ENCODE measurements at places on chromosomes 2 and 18.

- no peak for DNase-seq
- H3K4me1 ChIP-seq = peaks cover 71% of the 10 kb centered on the region
- H3K27me3 ChIP-seq = no peaks in the 10 kb centered on the region
- no peak overlapping the region for H3K27ac ChIP-seq
These were observed 4.9 kb downstream of the RALB start for GRCh38 chr2:120257522-120257921.

DNA sequence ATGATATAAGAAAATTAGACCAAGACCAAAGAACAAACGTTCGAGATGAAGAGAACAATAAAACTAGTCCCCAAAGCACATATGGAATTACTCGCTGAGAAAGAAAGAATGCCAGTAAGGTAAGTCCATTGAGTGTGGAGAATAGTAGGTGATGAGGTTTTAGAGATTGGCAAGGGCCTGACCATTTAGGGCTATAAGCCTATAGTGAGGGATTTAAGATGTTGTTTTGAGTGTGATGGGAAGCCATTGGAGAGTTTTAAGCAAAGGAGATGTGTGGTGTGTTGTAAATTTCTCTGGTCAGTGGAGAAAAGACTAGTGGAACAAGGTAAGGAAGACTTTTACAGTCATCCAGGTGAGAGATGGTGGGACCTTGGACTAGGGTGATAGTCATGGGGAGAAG lies 151.1 kb downstream of the MCFD2 start:
- no peak for DNase-seq
- no peaks in the 10 kb centered on the region for H3K27me3 ChIP-seq
- peaks cover 6% of the 10 kb centered on the region for H3K36me3 ChIP-seq
- H3K4me3 ChIP-seq = no peak overlapping the region

- H3K4me1 ChIP-seq = no peaks in the 10 kb centered on the region
- H3K27me3 ChIP-seq = no peaks in the 10 kb centered on the region
- no peak overlapping the region for H3K4me3 ChIP-seq
- no peaks in the 10 kb centered on the region for H3K36me3 ChIP-seq
These were observed 9.9 kb downstream of the TLK1 start for GRCh38 chr2:171150694-171151285.

GRCh38 chr2:157789933-157790511 lies 86.1 kb downstream of the ACVR1 start:
- H3K27me3 ChIP-seq = no peaks in the 10 kb centered on the region
- DNase-seq = no peak
- no peaks in the 10 kb centered on the region for H3K36me3 ChIP-seq
- H3K4me3 ChIP-seq = no peak overlapping the region

- no peaks in the 10 kb centered on the region for H3K36me3 ChIP-seq
- H3K27ac ChIP-seq = no peak overlapping the region
- no peak overlapping the region for H3K4me3 ChIP-seq
- no peaks in the 10 kb centered on the region for H3K4me1 ChIP-seq
- DNase-seq = no peak
These were observed 63.8 kb upstream of the TNP1 start for GRCh38 chr2:216923706-216924105.

GRCh38 chr18:34710934-34711333 lies 836 bp downstream of the DTNA start:
- no peaks in the 10 kb centered on the region for H3K36me3 ChIP-seq
- no peaks in the 10 kb centered on the region for H3K27me3 ChIP-seq
- H3K4me1 ChIP-seq = peaks cover 13% of the 10 kb centered on the region

DNA sequence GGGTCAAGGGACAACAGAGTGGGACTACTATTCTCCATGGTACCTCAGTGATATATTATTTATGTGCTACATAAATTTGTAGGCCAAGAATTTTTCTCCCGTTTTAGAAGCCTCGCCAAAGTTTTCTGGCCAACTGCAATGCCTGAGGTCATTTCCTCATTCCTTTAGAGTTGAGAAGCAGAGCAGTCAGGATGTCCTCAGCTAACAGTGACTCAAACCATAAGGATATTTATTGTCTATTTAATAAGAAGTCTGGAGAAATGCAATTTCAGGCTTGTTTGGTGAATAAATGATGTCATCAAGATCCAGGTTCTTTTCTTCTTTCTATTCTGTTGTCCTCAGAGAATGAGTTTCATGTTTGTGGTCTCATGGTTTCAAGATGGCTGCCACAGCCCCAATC lies 91.0 kb downstream of the ADCYAP1 start:
- DNase-seq = no peak
- H3K4me3 ChIP-seq = no peak overlapping the region
- H3K27ac ChIP-seq = no peak overlapping the region
- no peaks in the 10 kb centered on the region for H3K4me1 ChIP-seq
- no peaks in the 10 kb centered on the region for H3K36me3 ChIP-seq

GRCh38 chr2:73610111-73610510 lies 32.1 kb downstream of the NAT8 start:
- no peaks in the 10 kb centered on the region for H3K4me1 ChIP-seq
- no peaks in the 10 kb centered on the region for H3K27me3 ChIP-seq
- no peak overlapping the region for H3K4me3 ChIP-seq
- no peak for DNase-seq
- H3K27ac ChIP-seq = no peak overlapping the region

GRCh38 chr2:121094101-121094500 lies 190.9 kb downstream of the TFCP2L1 start:
- no peaks in the 10 kb centered on the region for H3K4me1 ChIP-seq
- no peak for DNase-seq
- no peaks in the 10 kb centered on the region for H3K27me3 ChIP-seq
- no peaks in the 10 kb centered on the region for H3K36me3 ChIP-seq
- H3K4me3 ChIP-seq = no peak overlapping the region

- no peaks in the 10 kb centered on the region for H3K36me3 ChIP-seq
- H3K4me1 ChIP-seq = peaks cover 12% of the 10 kb centered on the region
- no peak overlapping the region for H3K4me3 ChIP-seq
- no peak overlapping the region for H3K27ac ChIP-seq
- no peaks in the 10 kb centered on the region for H3K27me3 ChIP-seq
These were observed 8.0 kb upstream of the GMPPA start for GRCh38 chr2:219490600-219491130.

GRCh38 chr18:58565021-58565420 lies 63.9 kb downstream of the ALPK2 start:
- H3K27ac ChIP-seq = no peak overlapping the region
- H3K4me1 ChIP-seq = peaks cover 13% of the 10 kb centered on the region
- H3K36me3 ChIP-seq = no peaks in the 10 kb centered on the region

GRCh38 chr2:190847504-190848081 lies 33.0 kb upstream of the GLS start:
- DNase-seq = no peak
- no peaks in the 10 kb centered on the region for H3K27me3 ChIP-seq
- no peak overlapping the region for H3K27ac ChIP-seq
- H3K36me3 ChIP-seq = no peaks in the 10 kb centered on the region
- no peak overlapping the region for H3K4me3 ChIP-seq

DNA sequence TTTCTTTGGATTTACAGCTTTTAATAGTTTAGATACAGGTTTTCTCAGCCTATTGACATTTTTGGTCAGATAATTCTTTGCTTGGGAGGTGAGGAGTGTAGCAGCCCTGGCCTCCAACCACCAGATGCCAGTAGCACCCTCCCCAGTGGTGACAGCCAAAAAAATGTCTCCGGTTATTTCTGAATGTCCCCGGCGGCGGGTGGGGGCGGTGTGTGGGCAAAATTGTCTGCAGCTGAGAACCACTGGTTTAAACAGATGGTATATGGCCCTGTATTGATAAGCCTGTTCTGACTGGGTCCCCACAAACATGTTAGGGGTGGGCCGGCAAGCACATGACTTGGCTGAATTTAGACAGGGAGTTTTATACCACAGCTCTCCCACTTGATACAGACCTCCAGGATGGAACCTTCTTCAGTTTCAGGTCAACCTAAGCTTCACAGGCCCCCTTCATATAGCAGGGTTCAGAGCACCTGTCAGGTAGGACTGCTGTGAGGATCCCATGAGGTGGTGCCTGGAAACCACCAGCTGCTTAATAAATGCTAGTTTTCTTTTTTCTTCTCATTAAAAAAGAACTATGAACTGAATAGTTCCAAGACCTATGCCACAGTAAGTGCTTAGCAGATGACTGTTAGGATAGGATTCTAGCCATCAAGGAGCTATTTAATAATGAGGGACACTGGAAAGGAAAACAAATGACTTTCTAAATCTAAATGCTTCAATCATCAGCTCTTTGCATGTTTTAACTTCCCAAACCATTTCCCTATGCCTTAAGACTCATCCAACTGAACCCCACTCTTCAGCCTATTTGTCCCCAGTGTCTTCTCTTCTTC lies 18.1 kb downstream of the LPIN2 start:
- H3K4me1 ChIP-seq = peaks cover 15% of the 10 kb centered on the region
- H3K27me3 ChIP-seq = no peaks in the 10 kb centered on the region
- H3K36me3 ChIP-seq = no peaks in the 10 kb centered on the region
- DNase-seq = peak; percentile 4

- peaks cover under 1% of the 10 kb centered on the region for H3K4me1 ChIP-seq
- no peaks in the 10 kb centered on the region for H3K36me3 ChIP-seq
- H3K4me3 ChIP-seq = no peak overlapping the region
- no peaks in the 10 kb centered on the region for H3K27me3 ChIP-seq
- no peak overlapping the region for H3K27ac ChIP-seq
- no peak for DNase-seq
These were observed 202.7 kb downstream of the CYP26B1 start for GRCh38 chr2:71944806-71945602.

DNA sequence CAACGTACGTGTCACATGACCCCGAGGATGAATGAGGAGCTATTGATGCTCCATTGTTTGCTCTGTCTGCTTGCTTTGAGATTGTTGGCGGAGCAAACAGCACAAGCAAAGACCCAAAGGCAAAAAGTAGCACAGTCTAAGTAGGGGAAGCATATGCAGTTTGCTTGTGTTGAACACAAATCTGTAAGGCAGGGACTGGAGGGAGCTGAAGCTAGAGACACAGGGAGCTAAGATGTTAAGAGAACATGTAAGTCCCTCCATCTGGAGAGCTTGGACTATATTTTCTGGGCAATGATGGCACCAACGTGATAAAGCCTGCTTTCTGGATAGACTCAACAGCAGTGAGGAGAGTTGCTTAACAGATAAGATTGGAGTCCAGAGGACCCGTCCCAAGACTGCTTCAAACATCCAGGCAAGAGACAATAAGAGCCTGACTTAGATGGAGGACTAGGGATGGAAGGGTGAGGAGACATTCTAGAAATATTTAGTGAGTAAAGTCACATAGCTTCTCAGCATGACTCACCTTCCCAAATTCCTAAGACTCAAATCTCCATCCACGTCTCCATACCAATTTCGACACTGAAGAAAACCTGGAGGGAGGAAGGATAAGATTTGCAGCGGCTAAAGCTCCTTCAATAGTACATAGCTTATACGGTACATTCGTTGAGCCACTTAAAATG lies 88.1 kb upstream of the KLF7 start:
- H3K4me1 ChIP-seq = peaks cover 12% of the 10 kb centered on the region
- H3K4me3 ChIP-seq = no peak overlapping the region
- H3K27ac ChIP-seq = no peak overlapping the region
- no peaks in the 10 kb centered on the region for H3K27me3 ChIP-seq
- no peaks in the 10 kb centered on the region for H3K36me3 ChIP-seq

- H3K36me3 ChIP-seq = peaks cover 21% of the 10 kb centered on the region
- no peaks in the 10 kb centered on the region for H3K27me3 ChIP-seq
- peaks cover 10% of the 10 kb centered on the region for H3K4me1 ChIP-seq
- DNase-seq = no peak
- H3K27ac ChIP-seq = no peak overlapping the region
These were observed 22.0 kb downstream of the MXD1 start for GRCh38 chr2:69936906-69937305.

DNA sequence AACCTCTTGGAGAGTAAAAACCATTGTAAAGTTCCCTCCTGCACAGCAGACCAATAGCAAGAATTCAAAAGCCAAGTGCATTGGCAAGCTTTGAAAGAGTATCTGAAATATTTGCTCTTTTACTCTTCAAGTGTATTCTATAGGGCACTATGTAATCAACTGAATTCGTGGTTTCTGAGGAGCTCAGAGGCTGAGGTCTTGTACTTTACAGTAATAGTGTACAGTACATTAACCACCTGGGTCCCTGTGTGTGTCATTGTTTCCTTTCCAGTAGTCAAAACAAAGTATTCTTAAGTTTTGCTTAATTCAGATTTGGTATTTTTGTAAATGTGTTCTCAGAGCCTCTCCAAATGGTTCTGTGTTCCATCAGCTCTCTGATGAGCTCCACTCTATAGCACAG lies 769.7 kb downstream of the LRRTM4 start:
- no peak overlapping the region for H3K4me3 ChIP-seq
- no peak overlapping the region for H3K27ac ChIP-seq
- no peaks in the 10 kb centered on the region for H3K27me3 ChIP-seq
- DNase-seq = no peak
- no peaks in the 10 kb centered on the region for H3K36me3 ChIP-seq

- no peaks in the 10 kb centered on the region for H3K27me3 ChIP-seq
- H3K4me1 ChIP-seq = peaks cover 11% of the 10 kb centered on the region
- H3K27ac ChIP-seq = no peak overlapping the region
- no peak overlapping the region for H3K4me3 ChIP-seq
- no peak for DNase-seq
These were observed 53.0 kb downstream of the EML6 start for GRCh38 chr2:54776494-54776893.

DNA sequence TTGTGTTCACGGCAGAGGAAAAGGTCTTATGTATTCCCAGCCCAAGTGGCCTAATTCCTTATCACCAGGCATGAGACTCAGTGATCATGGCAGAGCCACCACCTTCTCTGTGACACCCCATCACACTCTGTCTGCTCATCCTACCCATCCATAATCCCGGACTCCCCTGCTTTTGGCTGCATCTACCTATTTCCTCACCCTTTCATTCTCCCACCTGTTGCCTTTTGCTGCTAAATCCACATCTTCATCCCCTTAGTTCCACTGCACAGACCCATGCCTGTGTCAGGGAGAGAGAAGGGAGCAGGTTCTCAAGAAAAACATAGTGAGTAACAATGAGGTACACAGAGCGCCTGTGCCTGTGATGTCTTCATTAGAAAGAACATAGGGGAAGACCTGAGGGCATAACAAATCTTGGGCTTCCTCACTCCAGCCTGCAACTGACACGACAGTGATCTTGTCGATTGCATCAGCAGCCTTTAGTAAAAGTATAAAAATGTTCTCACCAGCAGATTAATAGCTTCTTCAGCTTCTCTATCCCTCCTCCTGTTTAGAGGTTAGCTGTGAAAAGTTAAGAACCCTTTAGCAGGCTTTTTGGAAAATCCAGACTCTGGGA lies 246.5 kb upstream of the SPRED2 start:
- DNase-seq = no peak
- H3K27me3 ChIP-seq = no peaks in the 10 kb centered on the region
- no peaks in the 10 kb centered on the region for H3K36me3 ChIP-seq

DNA sequence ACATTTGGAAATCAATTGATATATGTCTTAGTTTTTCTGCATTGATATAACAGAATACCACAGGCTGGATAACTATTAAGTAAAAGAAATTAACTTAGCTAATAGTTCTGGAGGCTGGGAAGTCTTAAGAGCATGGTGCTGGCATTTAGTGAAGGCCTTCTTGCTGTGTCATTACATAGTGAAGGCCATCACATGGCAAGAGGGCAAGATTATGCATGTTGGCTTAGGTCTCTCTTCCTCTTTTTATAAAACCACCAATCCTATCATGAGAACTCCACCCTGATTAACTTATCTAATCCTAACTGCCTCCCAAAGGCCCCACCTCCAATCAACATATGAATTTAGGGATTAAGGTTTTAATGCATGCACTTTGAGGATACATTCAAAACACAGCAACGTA lies 225.5 kb upstream of the VRK2 start:
- H3K36me3 ChIP-seq = no peaks in the 10 kb centered on the region
- H3K27me3 ChIP-seq = no peaks in the 10 kb centered on the region
- H3K4me1 ChIP-seq = no peaks in the 10 kb centered on the region
- DNase-seq = no peak

Data from esophagus squamous epithelium (tissue), 5 donors.